ENCODE measurements at places on chromosomes 2 and 18.

- no peak for DNase-seq
Measured at GRCh38 chr2:5691221-5691984, 781 bp upstream of the SOX11 start.

- DNase-seq, result no peak
Measured at GRCh38 chr2:101830555-101830954, 133.0 kb downstream of the MAP4K4 start.

DNA sequence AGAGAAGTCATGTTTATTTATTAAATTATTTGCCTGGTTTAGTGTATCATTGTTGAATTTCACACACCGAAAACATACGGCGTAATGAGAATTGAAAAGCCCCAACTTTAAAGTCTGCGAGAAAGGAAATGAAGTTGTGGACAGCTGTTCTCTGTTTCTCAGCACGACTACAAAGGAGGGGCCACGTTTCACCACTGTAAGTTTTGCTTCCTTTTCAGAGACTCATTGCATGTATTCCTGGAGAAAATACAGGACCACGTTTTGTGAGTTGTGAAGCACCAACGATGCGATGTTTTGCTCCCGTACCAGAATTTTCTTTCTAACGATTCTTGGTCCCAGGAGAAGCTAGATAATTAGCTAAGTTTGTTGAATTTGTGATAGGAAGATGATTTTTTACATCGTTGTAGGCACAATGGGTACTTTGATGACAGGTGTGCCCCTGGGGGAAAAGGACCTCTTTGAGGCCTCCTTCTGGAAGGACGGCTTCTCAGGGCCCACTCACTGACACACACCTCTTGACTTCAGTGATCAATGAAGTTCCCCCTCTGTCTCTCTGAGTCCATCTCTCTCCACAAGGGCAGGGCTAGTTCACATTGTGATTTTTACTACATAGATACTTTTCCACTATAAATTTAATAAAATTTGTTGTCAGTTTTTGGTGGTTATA is 23.7 kb upstream of the ACKR3 start:
- DNase-seq, result no peak

DNA sequence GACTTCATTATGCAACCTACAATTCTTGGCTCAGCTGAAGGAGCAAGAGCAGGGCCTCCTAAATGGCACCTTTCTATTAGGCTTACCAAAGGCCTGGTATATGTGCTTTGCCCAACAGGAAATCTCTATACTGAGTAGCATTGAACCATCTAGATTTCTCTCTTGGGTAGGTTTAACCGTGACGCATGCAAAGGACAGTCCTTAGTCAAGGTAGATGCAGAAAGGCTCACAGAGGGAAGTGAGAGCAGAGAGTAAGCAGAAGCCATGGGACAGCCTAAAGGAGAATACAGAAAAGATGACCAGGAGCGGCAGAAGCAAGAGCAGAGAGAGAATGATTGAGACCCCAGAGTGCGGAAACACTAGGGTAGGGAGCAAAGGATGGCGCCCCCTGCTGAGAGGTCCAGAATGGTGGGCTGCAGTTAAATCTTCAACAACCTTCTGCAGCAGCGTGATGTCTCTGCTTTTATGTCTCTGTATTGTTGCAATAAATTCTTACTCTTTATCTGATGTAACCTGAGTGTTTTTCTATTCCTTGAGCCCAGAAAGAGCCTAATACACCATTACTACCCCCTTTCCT is 4.7 kb upstream of the OSBPL1A start:
- DNase-seq, result no peak

GRCh38 chr18:61169386-61169785 is 163.8 kb upstream of the CDH20 start:
- no peak for DNase-seq

GRCh38 chr2:154078926-154079325 is 207.2 kb downstream of the GALNT13 start:
- no peak for DNase-seq

- no peak for DNase-seq
Measured at GRCh38 chr2:86625096-86625495, 1.4 kb upstream of the RNF103 start.

DNA sequence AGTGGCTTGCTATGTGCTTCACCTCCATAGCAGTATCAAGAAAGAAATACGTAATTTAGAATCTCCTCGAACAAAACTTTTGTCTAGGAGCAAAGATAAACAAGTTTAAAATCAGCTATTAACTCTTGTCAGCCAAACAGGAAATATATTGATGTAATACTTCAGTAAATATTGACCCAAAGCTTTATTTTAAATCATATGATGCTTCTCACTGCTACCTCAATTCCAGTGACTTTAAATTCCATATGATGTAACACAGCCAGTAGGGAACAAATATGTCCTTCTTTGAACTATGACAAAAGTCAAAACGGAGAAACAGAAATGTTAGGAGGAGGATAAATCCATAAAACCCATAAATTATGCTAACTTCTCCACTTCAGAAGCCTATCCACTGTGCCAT is 7.2 kb downstream of the RNF103 start:
- DNase-seq, result no peak

DNA sequence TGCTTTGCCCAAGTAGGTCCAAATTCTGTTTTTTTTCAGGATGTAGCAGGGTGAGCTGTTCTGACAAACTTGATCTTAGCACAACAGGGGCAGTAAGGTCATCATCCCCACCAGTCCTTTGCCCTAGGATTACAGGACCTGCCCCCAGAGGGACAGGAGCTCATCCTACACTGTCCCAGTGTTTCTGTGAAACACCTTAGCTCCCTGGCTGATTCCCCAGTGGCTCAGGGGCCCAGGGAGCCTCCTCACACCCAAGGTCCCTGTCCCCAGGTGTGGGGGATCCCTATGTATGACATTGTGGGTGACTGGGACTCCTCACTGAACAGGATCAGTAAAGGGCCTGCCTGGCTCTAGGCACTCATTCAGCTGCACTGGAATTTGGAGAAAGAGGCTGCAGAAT is 191.2 kb downstream of the ANKRD30B start:
- DNase-seq, result no peak

DNA sequence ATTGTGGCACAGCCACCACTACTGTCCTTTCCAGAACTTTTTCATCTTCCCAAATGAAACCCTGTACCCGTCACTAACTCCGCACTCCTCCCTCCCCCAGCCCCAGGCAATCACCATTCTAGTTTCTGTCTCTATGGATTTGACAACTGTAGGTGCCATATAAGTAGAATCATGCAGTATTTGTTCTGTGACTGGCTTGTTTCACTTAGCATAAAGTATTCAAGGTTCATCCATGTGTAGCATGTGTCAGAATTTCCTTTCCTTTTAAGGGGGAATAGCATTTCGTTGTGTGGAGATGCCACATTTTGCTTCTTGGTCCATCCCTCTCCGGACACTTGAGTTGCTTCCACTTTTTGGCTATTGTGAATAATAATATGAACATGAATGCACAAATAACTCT is 842 bp upstream of the CKAP2L start:
- no peak for DNase-seq

DNA sequence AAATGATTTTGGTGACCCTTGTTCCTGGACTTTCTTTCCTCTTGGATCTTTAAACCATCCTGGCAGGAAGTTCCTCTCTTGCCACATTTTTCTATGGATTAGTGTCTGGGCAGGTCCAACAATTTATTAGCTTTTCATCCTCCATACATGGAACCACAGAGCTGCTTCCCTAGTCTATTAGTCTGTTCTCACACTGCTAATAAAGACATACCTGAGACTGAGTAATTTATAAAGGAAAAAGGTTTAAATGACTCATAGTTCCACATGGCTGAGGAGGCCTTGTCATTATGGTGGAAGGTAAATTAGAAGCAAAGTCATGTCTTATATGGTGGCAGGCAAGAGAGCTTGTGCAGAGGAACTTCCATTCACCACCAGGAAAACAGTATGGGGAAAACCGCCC is 122.9 kb downstream of the DDX1 start:
- DNase-seq, result no peak

GRCh38 chr2:3762771-3763447 is 59.5 kb downstream of the DCDC2C start:
- DNase-seq, result no peak

- DNase-seq, result no peak
Measured at GRCh38 chr2:12300019-12300602, 416.6 kb upstream of the TRIB2 start.

DNA sequence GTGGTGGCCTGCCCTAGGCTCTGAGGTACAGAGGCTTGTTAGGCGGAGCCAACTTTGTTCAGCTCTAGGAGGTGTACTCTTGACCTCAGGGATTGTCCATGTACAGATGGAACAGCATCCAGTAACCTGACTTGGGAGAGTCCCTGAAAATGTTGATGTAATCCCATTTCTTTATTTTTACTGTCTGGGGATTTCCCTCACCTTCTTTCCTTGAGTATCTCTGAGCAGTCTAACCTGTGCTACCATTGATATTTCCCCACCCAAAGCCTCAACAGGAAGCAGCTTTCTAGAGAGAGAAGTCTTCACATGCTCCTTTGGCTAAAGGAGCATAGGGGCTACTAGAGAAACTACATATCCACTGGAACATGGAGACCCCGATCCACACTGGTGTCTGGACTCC is 10.4 kb downstream of the IL36A start:
- no peak for DNase-seq

GRCh38 chr18:50091509-50092244 is 103.3 kb downstream of the MYO5B start:
- DNase-seq, result no peak

DNA sequence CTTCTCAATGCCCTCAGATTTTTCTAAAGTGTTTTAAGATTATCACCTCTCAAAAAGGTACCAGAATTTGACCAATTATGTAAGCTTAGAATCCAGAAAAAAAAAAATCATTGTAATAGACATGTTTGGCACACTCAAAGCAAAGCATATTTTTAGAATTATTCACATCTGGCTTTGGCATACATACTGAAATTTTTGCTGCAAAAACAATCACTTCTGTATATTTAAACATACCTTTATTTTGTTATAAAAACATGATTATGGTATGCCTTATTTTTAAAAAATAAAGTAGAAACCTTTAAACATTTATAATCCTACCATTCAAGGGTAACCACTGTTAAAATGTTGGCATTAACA is 143.3 kb downstream of the ESCO1 start:
- DNase-seq, result no peak

GRCh38 chr2:136015699-136016098 is 30.3 kb upstream of the DARS1 start:
- DNase-seq, result no peak

- DNase-seq, result no peak
Measured at GRCh38 chr2:147094077-147094476, 750.8 kb upstream of the ACVR2A start.

DNA sequence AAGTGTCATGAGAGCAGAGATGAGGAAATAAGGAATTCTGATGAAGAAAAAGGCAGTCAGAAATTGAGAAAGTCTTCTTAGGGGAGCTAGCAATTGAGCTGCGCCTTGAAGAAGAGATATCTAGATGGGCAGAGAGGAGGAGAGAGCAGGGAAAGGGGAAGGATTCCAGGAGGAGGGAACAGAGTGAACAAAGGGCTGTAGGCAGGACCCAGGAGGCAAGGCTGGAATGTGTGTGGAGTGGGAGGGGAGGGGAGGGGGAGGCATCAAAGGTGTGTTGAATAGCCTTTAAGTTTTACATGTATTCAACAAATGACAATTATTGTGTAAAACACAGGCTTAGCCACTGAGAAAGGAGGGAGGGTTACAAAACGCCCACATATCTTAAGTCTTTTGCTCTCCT is 164.5 kb downstream of the TDRD15 start:
- no peak for DNase-seq

DNA sequence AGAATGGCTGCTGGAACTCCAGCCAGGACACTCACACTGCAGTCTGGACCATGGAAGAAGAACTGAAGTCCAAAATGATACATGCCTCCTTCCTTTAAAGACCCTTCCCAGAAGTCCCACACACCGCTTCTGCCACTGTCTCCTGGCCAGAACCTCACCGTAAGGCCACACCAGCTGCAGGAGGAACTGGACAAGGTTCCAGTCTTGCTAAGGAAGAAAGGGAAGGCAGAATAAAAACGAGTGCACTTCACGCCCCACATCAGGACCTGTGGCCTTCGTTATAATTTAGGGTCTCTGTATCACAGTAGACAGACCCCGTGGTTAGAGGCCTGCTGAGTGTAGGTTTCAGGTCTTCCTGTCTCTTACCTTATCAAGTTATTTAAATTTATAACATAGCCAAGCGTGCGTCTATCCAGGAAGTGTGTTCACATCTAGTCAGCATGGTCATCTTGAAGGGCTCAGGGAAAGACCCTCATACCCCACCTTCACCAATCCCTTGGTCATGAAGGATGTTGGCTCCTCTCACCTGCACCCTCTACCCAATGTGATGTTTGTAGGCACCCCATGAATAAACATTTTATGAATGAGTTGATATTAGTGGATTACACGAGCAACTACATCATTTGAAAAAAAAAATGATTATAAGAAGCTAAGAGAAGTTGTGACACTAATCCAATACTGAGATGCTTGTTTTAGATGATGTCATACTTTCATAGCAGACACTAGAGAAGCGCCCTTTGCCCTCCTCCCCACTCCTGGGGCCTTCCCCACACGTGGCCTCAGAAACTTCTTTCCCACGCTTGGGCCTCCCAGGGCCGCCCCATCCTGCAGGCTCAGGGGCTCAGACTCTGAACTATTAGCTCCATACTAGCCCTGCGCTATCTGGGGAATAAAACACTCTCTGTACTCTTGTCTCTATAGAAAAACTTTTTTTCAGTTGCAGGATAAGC is 157.6 kb downstream of the FAM210A start:
- DNase-seq, result no peak

GRCh38 chr2:236673823-236674185 is 104.2 kb downstream of the ACKR3 start:
- no peak for DNase-seq

DNA sequence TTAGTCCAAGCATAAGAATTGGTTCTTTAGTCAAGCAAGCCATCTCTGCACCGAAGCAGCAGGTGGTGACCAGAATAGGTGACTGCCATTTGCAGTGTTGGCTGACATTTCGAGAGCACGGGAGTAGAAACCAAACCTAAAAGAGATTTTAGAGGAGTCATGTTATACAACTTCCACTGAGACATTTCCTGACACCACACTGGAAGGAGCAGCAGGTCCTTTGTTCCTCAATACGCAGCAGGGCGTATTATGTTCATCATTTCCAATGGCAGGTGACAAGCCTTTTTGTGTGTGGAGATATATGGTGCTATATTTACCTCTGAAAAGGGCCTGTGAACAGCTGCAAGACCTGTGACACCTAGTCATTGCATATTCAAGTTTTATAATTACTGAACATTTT is 418.8 kb upstream of the NETO1 start:
- DNase-seq, result no peak

- no peak for DNase-seq
Measured at GRCh38 chr2:144972676-144973075, 452.8 kb upstream of the ZEB2 start.
